ENCODE measurements at places on chromosomes 2 and 18.

DNA sequence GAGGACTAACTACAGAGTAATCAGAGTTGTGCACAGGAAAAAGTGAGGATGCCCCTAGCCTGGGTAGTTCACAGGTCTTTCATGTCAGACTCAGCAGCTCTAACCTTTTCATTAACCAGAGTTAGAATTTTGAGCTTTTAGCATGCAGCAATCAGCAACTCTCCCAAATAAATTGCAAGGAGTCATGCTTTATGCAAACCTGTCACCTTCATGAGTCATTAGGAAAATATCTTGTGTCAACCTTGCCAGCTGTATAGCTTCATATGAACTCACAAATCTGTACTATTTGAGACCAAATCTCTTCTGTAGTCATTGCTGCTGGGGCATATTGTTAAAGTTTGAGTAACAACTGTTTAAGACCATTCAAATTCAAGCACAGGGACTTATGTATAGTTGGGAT lies 382.3 kb upstream of the NT5C1B start:
- no peak for DNase-seq

DNA sequence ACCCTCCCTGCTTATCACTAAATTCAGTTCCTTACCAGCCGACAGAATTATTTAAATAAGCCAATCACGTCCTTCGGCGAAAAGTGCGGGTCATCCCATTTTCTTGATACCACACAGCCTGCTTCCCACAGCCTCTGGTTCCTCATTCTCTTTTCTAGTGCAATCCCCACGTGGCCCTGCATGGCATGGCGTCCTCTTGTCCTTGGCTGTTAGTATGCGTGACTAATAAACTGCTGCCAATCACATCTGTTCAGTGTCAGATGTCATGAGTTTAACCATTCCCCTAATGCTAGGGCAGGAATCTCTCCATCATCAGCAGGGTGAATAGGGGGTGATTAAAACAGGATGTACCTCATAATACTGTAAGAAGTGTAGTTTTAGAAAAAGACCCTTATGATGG lies 62.8 kb upstream of the TSPYL6 start:
- no peak for DNase-seq

- DNase-seq, result no peak
These were observed 33.8 kb downstream of the GPC1 start for GRCh38 chr2:240469239-240469636.

DNA sequence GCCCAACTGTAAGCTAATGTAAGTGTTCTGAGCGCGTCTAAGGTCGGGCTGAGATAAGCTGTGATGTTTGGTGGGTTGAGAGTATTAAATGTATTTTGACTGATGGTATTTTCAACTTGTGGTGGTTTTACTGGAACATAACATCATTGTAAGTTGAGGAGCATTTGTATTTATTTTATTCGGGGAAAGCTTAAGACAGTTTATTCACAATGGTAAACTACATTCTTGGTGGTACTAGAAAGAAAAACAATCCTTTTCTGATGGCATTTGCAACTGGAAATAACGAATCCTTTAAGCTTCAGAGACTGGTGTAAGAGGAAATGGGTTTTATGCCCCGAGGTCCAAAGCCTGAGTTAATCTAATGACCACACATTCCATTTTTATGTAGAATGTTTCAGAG lies 283.3 kb upstream of the NETO1 start:
- no peak for DNase-seq

DNA sequence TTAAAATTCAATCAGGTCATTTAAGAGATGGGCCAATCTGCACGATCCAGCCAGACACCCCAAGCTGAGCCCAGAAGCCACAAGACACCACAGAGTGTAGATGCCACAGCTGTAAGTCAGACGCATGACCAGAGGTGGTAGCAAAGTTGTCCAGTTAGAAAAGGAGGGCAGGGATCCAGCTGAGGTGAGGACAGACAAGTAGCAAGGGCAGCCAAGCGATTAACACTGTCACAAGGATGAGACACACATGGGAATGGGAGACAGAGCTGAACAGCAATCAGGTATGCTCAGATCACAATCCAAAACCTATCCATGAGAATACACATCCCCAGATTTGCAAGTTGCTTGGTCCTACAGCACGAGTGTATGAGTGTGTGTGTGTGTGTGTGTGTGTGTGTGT lies 143.4 kb upstream of the STK17B start:
- DNase-seq, result no peak

DNA sequence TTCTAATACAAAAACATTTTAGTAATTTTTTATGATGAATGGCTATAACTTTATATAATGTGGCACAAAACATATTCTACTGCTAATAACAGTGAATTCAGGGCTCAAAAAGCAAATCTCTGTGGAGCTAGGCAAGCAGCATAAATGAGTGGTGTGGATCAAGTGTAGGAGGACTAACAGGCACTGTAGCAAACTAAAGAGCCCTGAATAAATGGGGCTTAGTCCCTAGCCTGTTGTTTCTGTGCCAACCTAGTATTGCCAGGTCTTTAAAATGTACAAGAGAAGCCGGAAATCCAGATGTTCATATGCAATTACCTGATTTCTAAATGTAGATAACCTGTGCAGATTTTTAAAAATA lies 18.5 kb downstream of the REL start:
- DNase-seq, result no peak

DNA sequence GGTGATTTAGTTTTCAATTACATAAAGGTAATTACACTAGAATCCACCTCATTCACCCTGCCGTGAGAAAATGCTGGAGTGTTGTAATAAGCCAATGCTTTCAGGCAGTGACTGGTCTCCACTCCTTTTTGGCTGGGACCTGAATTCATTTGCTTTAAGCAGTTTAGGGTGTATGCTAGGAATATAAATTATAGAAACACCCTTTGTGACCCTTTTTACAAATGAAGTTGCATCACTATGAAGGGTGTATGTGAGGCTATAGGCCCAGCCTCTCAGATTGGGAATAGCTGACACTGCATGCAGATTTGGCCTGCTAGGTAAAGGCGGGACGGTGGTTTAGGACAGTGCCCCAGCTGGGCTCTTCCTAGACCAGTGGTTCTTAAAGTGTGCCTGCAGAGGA lies 50.8 kb upstream of the NFE2L2 start:
- DNase-seq, result no peak

DNA sequence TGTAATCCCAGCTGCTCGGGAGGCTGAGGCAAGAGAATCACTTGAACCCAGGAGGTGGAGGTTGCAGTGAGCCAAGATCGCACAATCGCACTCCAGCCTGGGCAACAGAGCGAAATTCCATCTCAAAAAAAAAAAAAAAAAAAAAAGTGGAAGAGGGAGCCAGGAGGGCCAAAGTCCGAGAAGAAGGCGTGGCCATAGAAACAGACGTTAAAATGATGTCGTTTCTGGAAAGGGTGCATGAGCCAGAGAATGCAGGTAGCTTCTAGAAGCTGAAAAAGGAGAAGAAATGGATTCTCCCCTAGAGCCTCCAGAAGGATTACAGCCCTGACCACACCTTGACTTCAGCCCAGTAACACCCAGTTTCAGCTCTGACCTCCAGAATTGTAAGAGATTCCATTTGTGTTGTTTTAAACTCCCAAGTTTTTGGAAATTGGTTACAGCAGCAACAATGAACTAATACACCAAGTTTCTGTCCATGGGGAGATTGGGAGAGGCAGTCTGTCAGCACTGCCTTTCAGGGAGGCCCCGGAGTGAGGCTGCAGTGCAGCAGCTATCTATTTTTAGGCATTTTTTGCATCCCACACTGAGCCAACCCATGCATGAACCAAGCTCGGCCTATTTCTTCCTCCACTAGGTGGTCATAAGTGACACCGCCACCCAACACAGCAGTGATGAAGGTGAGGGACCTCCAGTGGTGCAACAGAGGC lies 14.2 kb upstream of the TRAF3IP1 start:
- no peak for DNase-seq

GRCh38 chr2:150824118-150824517 lies 336.7 kb upstream of the RND3 start:
- DNase-seq, result no peak

- DNase-seq, result no peak
These were observed 14.5 kb downstream of the CABYR start for GRCh38 chr18:24153397-24153796.

DNA sequence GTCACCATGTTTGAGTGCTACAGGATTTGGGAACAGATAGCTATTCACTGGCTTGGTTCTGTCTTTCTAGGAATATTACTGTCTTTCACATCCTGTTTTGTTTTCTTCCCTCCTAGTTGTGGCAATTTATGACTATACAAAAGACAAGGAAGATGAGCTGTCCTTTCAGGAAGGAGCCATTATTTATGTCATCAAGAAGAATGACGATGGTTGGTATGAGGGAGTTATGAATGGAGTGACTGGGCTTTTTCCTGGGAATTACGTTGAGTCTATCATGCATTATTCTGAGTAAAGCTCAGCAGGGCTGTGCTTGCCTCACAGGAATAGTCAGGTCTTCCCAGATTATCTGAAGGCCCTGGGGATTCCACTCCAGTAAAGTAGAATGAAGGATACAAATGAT lies 98.9 kb downstream of the ABI2 start:
- no peak for DNase-seq

DNA sequence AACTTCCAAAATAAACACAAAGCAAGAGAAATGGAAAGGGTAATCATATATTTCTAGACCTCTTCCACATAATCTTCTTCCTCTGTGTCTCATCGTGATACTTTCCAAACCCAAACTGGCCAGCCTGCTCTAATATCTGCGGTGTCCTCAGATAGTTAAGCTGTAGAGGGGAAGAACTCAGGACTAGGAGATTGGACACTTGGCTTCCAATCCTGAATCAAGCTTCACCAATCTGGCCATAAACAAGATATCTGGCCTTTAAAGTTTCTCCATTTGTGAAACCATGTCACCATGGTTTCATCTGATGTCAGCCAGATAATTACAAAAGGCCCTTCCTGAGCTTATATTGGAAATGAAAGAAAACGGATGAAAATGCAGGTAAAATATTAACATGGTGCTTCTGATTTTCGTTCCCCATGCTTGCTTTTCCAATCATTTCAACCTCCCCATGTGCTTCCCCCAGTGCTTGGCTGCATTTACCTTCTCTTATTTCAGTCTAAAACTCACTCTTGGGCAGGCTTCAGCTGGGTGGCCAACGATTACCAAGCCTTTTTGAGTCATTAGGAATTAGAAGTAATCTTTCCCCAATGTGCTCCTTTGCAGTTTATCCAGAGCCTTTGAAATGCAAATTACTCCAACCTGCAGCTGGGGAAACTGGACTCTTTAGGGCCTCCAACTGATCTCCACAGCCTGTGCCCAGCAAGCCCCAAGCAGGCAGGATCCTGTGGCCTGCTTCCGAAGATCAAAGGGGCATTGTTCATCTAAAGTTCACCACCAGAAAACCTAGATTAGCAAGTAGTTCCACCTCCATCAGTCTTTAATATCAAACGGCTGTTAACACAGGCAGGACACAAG lies 44.5 kb upstream of the MYCN start:
- DNase-seq, result no peak

Measured in HS-27A (cell line).